Activated CD4-positive, alpha-beta T cell treated with anti-CD3 and anti-CD28 coated beads, Interleukin-2, amount 50 U/mL, for 4 hours (primary cell): ENCODE measurements at places on chromosomes 4 and X.
A peak's percentile ranks its signal among the peaks of the same experiment; 100 is the strongest.

DNA sequence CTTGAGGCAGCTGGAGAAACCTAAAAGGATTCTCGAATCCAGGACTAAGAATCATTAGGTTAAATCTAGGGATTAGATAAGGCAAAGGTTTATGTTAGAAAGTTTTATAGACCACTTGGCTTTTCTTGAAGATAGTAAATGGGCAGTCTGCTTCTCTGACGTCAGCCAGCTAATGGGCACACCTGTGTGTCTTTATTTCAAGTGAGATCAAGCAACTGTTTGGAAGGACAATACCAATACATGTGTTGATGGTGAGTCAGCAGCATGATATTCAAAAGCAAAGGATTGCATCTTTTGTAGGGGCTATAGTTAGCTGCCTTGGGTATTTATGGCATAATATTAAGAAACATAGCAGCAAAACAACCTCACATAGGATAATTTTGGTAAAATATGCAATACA is 46.5 kb upstream of the GRPR start:
- DNase-seq = no peak

DNA sequence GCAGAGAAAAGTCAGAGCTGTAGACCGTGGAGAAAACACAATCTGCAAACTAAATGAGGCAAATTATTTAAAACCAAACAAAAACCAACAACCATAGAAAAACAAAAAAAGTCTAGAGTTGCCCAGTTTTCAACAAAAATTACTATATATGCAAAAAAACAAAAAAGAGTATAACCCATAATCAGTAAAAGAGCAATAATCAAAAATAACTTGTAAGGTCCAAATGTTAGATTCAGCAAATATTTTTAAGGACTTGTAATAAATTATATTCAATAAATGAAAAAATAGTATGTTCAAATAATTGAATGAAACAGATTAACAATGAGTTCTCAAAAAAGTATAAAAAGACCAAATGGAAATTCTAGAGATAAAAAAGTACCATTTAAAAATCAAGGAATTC is 130.5 kb downstream of the LRBA start:
- DNase-seq = no peak

GRCh38 chr4:87911252-87911774 is 64.2 kb upstream of the SPP1 start:
- no peak for DNase-seq

- DNase-seq = no peak
These were observed 96.3 kb downstream of the ANK2 start for GRCh38 chr4:113145519-113146291.

GRCh38 chrX:1649621-1650020 is 34.8 kb downstream of the ASMT start:
- DNase-seq = no peak

- no peak for DNase-seq
These were observed 503.6 kb upstream of the ZFP42 start for GRCh38 chr4:187491959-187492358.

- no peak for DNase-seq
These were observed 8.3 kb upstream of the NAP1L5 start for GRCh38 chr4:88705805-88706492.

DNA sequence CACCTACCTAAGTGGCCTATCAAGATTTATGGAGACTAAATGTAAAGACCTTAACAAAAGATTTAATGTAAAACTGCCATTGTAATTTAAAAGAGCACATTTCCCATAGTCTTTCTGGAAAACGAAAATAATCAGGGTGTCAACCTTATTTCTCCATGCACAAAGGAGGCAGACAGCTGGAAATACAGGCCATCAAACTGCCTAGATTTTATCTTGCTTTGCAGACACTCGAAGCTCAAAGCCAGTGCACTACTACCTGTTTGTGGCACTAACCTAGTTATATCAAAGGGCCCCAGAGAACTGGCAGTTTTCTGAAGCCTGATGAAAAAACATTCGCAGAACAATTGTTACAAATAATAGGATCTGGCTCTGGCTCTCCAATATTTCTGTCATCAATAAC is 863.9 kb downstream of the STPG2 start:
- DNase-seq = no peak

DNA sequence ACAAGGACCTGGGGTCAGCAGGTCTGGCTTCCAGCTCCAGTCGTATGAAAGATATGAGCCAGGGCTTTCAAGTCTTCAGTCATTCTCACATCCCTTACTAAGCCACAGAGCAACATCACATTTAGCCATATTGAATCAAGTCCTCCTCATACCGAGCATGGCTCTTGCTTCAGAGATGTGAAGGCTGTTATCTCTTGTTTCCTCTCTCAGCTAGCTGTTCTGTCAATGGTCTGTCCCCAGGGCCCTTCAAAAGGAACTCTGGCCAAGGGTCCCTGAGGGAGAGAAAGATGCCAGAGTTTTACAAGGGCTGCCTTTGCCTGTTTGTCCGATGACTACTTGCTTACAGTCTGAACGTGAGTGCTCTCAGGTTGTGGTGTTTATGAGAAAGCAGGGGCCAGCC is 30.5 kb downstream of the DOCK11 start:
- DNase-seq = no peak

GRCh38 chr4:97953171-97953941 is 189.9 kb downstream of the STPG2 start:
- no peak for DNase-seq

GRCh38 chr4:38310446-38311043 is 350.3 kb downstream of the PTTG2 start:
- peak; percentile 47 for DNase-seq

DNA sequence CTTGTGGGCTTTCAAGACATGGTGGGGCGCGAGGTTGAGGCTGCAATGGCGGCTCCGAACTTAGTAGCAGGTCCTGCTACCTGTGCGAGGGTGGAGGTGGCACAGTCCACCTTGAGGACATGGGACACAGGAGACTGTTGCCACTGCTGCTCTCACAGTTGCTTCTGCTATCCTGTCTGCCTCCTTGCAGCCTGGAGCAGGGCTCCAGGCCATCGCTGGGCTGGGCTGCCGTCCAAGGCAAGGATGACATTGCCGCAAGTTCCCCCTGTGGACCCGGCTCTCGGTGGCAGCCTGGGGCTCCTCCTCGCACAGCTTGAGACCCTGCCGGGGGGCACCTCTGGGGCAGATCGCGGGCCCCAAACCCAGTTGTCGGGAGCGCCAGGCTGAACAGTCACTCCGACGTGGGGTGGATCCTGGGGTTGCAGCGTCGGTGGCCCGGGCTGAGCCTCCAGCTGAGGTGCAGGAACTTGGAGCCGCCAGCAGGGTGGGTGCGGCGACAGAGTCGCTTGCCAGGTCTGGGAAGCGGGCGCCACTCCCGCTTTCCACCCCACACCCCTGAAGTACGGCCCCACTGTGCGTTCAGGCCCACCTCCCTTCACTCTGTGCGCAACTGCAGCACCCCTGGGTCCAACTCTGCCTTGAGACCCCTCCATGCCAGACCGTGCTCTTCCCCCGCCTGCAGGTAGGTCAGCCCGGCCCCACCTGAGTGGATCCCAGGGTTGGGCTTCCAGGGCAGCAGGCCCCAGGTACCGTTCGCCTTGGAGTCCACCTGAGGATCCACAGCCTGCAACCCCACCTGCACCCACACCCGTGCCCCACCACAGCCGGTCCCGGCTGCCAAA is 192.7 kb upstream of the NUDT6 start:
- no peak for DNase-seq

GRCh38 chr4:15343581-15343980 is 84.3 kb upstream of the C1QTNF7 start:
- no peak for DNase-seq

DNA sequence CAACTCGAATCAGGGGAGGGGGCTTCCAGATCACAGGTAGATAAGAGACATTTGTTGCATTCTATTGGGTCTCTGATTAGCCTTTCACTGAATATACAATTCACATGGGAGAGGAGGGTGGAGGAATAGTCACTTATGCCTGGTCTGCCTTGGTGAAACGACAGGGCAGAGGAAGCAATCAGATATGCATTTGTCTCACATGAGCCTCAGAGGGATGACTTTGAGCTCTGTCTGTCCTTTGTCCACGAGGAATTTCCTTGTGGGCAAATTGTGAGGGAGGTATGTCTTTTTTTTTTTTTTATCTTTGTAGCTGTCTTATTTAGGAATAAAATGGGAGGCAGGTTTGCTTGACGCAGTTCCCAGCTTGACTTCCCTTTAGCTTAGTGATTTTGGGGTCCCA is 28.5 kb upstream of the TMSB4X start:
- DNase-seq = no peak

DNA sequence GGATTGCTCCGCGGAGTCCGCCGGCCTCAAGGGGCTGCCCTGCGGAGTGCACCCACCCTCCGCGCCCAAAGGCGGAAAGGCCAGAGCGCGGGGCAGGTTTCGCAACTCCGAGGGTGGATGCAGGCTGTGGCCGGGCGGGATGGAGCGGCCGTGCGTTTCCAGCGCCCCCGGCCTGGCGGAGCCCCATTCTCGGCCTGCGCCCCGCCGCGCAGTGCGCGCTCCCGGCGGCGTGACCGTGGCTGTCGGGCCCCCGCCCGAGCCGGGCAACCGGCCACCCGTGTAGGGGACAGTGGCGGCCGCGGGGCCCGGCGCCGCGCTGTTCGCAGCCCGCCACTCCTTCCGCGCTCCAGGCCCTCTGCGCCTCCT is 331 bp downstream of the SETD7 start:
- no peak for DNase-seq

- no peak for DNase-seq
These were observed 204.1 kb upstream of the DDX53 start for GRCh38 chrX:22795671-22796070.

- no peak for DNase-seq
These were observed 395.9 kb downstream of the GPAT3 start for GRCh38 chr4:83931659-83932438.

DNA sequence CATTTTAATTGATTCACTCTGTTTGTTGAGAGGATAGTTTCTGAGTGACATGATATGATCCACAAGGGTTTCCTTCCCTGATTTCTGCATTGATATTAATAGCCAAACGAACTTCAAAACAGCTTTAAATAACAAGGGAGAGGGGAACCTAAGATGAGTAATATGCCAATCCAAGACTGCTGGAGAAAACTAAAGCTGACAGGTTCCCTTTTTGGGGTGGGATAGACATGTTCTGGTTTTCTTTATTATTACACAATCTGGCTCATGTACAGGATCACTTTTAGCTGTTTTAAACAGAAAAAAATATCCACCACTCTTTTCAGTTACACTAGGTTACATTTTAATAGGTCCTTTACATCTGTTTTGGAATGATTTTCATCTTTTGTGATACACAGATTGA is 182.2 kb downstream of the AR start:
- no peak for DNase-seq

DNA sequence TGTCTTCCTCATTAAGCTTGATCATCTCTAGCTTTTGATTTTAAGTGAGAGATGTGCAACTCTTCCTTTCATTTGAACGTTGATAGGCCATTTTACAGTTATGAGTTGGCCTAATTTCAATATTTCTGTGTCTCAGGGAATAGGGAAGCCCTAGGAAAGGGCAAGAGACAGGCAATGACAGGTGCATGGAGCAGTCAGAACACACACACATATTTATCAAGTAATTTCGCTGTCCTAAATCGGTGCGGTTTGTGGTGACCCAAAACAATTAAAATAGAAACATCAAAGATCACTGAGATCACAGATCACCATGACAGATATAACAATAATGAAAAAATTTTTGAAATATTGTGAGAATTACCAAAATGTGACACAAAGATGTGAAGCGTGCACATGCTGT is 87.7 kb upstream of the LSM6 start:
- no peak for DNase-seq

DNA sequence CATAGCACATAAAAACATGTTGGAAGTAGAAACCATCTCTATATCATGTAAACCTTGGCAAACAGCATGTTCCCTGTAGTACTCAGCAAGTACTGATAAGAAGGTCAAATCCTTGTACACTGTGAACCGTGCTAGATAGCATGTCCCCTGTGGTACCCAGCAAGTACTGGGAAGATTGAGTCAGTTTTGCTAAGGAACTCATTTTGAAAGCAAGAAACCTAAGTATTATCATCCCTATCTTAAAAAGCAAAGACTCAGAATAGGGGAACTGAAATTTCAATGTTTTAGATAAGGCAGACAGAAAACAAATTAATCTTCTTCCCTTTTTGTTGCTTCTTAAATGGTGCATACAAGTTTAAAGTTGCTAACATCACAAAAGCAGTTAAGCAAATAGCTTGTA is 180.2 kb downstream of the RBM46 start:
- no peak for DNase-seq

- no peak for DNase-seq
These were observed 1.1 kb downstream of the DOCK11 start for GRCh38 chrX:118496763-118497079.

DNA sequence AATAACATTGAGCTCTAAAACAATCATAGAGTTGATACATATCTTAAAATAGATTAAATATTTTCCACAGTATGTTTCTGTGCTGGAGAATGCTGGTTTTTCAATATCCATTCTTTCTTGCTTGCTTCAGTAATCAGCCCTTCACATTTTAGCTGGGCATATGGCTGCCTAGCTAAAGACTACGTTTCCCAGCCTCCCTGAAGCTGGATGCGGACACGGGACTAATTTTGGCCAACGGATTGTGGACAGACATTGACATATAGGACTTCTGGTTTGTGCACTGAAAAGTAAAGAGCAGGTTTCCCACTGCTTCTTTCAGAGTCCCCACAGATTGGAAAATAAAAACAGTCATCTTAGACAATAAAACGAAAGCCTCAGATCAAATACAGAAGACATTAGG is 97.3 kb downstream of the COL25A1 start:
- no peak for DNase-seq
